Nephron progenitor cell (in vitro differentiated cells): ENCODE measurements at places on chromosomes 3 and 15.
A peak's percentile ranks its signal among the peaks of the same experiment; 100 is the strongest.

GRCh38 chr3:40181182-40181581, 128.3 kb upstream of the EIF1B start:
- DNase-seq: no peak

DNA sequence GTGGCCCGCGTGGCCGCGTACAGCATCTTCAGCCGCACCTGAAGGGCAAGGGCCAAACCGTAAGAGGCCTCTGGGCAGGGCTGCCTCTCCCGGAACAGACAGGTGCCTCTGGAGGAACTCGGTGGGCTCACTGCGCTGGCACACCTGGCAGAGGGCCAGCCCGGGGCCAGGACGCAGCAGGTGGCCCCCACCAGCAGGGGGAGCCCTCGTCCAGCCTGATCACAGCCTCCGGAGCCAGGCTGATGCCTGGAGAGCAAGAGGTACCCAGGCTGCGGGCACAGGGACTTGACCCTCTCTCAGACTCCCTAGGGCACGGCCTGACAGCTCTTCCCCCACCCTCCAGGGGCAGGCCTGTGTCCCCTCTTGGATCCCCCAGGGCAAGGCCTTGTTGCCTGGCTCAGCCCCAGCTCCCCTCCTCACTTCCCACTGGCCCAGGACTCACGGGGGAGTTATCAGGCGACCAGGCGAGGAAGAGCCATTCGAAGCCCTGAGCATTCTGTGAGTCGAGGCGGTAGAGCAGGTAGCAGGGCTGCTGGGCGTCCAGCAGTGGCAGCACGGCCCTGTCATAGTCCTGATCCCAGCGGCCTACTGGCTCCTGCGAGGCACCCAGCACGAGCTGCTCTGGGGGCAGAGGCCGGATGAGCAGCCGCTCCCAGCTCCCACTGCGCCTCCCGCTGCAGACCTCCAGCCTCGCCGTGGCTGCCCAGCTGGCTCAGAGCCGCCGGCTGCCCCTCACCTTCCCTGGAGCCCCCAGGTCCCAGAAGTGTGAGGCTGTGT, 6.2 kb upstream of the TLR9 start:
- DNase-seq: peak; percentile 76

DNA sequence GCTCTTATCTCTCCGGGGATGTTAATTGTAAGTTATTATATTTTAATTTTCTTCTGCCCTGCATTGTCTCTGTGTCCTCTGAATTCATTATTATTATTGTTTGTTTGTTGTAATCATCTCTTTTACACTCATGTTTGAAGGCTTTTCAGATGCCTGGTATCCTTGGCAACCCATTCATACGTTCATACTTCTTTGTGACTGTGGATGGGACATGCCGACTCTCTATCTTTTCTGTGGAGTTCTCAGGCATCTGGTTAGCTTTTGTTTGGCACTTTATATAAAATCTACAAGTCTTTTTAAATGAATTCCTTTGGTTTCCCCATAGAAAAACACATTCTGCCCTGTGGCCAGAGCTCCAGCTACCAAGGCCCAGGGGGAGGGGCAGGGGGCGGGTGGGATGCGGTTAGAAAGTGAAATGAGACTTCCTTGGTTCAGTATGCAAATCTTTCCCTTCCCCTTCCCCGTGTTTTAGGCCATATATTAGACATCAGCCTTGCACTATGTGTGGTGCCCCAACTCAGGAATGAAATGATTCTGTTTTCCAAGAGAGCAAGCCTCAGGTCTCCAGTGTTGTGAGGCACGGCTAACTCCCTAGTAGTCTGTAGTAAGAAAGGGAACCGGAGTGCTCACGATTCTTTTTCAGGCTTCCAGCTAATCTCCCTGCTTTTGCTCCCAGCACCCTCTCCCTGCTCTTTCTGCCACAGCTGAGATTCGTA, 79.2 kb downstream of the SST start:
- DNase-seq: no peak

DNA sequence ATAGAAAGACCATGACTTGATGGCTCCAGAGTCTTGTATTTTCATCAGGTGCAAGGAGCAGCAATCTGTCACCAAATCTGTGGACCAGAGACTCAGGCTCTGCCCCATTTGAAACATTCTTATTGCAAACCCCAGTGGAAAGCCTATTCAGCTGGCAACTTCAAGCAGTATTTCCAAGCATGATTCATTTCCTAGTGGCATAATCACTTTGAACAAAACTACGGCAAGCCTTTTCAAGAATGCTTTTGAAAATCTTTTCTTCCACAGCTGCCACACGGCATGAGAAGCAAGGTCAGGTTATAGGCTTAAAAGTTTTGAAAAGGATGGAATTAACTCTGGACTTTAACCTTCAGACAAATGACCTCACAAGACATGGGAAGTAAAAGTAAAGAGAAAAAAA, 122.0 kb upstream of the BFSP2 start:
- DNase-seq: no peak

GRCh38 chr3:192496905-192497587, 230.3 kb downstream of the FGF12 start:
- no peak for DNase-seq

GRCh38 chr3:57557085-57557537, 1.0 kb downstream of the PDE12 start:
- DNase-seq: peak; percentile 17

DNA sequence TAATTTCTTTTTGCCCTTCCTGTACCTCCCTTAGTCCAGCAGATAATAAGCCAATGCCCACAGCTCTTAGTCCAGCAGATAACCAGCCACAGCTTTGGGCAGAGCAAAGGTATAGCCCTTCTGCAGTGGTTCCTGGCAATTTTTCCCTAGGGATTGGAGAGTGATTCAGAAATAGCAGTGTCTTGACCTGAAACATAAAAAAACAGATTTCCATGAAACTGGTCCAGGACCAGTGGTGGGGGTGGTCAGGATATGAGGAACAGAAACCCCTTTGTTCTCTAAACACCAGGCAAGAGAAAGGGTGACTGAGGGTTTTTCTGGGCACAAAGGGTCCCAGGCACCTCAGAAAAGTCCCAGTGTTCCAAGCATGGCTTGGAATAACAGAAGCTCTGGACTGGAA, 103.4 kb downstream of the ARRDC4 start:
- no peak for DNase-seq

DNA sequence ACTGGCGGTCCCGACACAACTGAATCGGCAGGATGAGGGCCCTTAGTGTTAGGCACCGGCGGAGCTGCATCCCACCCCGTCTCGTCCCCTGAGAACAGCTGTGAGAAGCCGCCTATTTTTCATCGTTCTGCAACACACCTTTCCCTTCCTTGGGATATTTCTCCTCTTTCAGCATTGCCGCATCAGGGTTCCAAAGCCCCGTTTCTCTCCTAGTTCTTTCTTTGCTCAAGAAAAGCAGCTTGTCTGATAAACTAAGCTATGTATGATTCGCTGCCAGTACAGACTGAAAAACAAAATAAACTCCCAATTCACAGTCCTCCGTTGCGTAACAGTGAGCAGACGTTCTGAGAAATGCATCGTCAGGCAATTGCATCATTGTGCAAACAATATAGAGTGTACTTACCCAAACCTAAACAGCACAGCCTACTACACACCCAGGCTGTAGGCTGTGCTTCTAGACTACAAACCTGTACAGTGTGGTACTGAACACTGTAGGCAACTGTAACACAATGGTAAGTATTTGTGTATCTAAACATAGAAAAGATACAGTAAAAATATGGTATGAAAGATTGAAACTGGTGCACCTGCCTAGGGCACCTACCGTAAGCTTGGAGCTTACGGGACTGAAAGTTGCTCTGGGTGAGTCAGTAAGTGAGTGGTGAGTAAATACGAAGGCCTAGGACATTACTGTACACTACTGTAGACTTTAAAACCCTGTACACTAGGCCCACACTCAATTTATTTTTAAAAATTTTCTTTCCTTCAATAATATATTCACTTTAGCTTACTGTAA, 8.9 kb upstream of the ADAMTS17 start:
- DNase-seq: no peak

- no peak for DNase-seq
Observed at GRCh38 chr3:188780193-188781147, 391.3 kb upstream of the TPRG1 start.

- no peak for DNase-seq
Observed at GRCh38 chr3:32026593-32026992, 45.0 kb downstream of the ZNF860 start.

DNA sequence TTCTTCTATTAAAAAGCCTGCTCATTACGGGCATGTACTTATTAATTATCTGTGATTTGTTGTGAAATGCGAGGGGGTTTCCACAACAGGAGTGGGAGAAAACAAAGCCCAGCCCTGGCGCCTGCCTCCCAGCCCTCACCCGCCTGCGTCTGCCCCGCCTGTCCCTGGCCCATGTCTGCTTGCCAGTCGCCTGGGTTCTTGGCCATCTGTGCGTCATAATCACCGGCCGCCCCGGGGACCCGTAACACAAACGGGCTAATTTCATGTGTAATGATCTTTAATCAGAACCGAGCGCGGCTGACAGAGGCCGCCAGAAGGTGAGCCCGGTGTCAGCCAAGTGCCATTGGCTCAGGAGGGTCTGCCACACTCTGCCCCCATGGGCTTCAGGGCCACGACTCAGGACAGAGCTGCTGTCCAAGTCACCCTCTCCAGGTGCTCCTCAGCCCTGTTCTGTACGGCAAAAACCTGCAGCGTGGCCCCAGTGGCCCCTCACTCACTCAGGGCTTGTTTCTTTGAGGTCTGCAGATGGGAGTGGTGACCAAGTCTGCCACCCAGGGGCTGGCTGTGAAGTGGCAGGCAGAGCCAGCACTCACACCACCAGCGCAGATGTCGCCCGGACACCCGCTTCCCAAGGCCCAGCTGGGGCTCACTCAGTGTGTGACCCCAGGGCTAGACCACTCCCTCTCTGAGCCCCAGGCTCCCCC, 28.8 kb upstream of the TMEM115 start:
- peak; percentile 61 for DNase-seq
